CD4-positive, alpha-beta T cell treated with Interferon alpha-2 for 1 hour (primary cell): ENCODE measurements at places on chromosomes 3 and 15.

DNA sequence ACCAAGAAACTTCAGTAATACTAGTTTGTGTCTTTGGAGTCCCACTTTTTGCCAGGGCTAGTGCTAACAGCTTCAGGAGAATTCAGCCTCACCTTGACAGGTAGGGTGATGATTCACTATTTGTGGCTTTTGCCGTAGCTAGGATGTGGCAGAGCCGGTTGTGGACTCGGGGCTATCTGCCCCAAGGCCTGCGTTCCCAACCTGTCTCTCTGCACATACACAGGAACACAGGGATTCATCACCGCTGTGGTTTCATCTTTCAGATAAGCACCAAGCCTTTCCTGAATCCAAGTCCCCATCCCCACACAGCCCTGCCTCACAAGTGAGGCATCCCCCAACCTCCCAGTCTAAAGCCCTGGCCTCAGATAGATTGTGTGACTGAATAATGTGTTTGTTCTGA lies 45.2 kb upstream of the POLG start:
- no peak for DNase-seq

DNA sequence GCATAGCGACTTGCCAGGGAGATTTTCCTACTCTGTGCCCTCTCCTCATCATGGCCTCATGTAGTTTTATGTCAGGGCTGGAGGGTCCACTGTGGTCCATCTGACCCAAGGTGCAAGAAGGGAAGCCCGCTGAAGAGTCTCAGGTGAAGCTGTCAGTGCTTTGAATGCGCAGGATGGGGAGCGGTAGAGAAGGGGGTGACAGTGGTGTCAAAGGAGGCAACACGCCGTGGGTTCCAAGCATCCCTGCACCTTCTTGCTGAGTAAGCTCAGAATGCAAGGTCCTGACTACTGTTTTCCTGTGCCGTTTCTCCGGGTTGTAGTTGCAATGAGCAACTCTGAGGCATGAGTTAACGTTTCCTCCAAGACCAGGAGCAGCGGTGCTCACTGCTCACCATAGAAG lies 44.9 kb upstream of the RAB6B start:
- DNase-seq, result no peak

GRCh38 chr3:128123156-128123537 lies 465 bp downstream of the RUVBL1 start:
- no peak for DNase-seq

GRCh38 chr3:55888282-55888885 lies 401.3 kb upstream of the WNT5A start:
- no peak for DNase-seq

DNA sequence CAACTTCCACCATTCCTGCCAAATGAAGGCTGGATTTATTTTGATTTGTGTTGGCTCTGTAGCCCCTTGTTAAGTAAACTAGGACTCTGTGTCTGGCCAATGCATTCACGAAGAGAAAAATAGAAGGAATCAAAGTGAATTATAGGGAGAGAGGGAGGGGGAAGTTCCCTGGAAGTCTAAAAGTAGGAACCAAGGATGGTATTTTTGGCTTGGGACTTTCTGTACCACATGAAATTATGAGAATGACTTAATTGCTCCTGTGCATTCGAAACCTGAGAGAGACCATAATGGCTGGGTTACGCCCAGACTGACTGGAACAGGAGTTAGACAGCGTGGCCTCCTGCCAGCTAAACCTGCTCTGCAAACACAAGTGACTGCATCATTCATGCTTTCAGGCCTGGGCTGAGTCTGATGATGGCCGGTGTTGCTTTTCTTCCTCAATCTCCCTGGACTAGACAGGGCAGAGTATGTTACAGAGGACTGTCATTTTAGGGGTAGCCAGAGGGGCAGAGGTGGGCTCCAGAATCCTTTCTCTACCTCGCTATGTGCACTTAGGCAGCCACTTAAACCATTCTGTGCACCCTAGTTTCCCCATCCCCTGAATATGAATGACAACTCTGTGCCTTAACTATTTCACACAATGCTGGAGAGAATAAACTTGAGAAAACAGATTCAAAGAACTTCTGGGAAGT lies 58.9 kb downstream of the MYO1E start:
- DNase-seq, result no peak

GRCh38 chr3:29544701-29545363 lies 264.0 kb downstream of the RBMS3 start:
- no peak for DNase-seq

GRCh38 chr3:135930255-135930654 lies 35.3 kb upstream of the PPP2R3A start:
- no peak for DNase-seq

GRCh38 chr3:123792473-123793201 lies 91.5 kb downstream of the MYLK start:
- DNase-seq, result no peak

DNA sequence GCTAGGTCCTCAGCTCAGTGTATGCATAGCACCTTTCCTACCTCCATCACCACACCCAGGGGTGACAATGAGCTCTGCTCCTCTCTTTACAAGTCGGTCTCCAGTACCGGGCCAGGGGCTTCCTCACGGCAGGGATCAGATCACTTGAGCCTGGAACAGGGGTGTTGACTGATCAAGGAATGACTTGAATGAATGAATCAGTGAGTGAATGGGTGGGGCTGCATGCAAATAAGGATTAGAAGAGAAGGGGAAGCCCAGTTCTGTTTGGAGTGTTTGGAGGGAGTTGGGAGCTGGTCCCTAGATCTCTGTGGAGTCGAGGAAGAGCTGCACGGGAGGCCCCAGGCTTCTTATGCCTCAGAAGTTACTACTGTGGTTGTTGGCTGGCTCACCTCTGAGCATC lies 87.0 kb downstream of the TMEM266 start:
- no peak for DNase-seq

GRCh38 chr15:33735637-33736247 lies 232.6 kb upstream of the CHRM5 start:
- DNase-seq, result peak; percentile 5

- no peak for DNase-seq
Measured at GRCh38 chr15:62050115-62050514, 10.1 kb downstream of the VPS13C start.

- peak; percentile 28 for DNase-seq
Measured at GRCh38 chr15:77004189-77004588, 9.3 kb downstream of the PSTPIP1 start.

- DNase-seq, result no peak
Measured at GRCh38 chr3:26202169-26202568, 412.3 kb downstream of the OXSM start.

DNA sequence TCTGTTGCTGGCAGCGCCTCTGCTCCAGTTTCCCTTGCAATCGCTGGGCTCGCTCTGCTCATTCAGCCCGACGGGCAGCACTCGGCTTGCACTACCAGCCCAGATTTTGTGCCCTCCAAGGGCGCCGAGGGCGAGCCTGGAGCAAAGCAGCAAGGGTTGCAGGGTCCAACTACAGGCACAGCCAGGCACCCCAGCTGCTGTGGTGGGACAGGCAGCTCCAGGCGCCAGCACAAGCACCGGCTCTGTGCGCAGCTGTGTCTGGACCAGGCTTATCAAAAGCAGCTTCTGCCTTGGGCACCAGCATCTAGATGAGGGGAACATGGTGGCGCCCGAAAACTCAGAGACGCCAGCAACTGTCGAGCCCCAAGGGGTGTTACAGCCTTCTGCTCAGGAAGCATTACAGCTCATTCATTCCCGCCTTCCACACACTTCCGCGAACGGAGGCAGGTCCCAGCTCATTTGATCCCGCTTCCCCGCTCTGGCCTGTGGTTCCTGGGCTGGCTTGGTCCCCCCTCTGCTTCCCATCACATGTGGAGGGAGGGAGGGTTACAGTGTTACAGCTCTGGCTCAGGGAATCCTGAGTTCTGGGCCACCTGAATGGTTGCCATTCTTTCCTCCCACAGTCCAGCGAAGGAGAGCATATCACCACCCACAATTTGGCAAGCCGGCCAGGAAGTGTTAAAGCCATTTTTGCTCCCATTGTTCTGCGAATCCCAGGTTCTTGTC lies 409.9 kb upstream of the ALCAM start:
- no peak for DNase-seq

DNA sequence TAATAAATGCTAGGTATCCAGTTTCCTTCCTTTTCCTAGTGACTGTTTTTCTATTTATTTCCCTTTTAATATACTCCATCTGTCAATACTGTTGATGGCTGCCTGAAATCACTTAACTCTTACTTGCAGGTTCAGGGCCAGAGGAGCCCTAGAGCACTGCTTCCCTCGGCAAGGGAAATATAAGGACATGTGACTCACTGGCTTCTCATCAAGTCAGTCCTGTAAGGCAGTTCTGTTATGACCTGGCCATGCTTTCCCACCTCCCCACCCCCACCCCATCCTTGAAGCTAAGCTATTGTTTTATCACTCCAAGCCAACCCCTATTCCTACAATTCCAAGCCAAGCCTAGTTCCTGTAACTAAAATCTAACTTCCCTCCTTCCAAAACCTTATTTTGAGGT lies 800.7 kb downstream of the ROBO1 start:
- DNase-seq, result no peak

DNA sequence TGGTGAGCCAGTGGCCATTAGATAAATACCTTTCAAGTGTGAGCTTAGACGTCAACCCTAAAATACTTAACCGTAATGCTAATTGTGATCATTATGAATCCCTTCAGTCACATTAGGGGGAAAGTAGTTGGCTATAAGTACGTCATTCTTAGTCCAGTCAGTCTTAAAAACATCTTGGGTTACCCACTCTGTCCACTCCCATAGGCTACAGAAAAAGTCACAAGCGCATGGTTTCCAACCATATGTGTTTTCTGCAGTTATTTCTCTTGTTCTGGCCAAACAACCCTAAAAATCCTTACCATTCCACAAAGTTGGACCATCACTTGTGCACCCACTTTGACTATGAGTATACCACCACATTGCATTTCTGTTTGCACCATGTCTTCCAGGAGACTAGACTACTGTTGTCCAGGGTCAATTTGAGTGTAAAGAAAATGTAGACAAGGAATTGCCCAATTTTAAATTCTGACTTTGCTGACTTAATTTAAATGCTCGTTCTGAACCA lies 3.3 kb downstream of the RPL15 start:
- DNase-seq, result no peak

DNA sequence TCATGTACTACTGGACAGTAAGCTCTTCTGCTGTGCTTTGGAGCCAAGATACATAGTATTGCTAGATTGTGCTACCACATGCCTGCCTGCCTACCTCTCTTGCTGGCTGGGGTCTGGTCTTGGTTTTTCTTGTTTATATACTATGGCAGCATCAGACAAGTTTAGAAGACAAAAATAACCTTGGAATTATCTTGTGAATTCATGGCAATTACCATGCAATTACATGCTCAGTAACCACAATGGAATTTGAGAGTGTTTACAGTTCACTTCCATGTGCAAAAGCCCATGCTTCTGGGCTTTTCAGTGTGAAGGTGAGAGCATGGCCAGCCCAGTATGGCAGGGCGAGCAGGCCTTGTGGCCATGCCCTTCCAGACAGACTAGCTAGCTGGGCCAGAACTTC lies 48.0 kb upstream of the C15orf61 start:
- DNase-seq, result no peak

GRCh38 chr3:156816091-156816793 lies 9.9 kb upstream of the LEKR1 start:
- DNase-seq, result peak; percentile 25

- no peak for DNase-seq
Measured at GRCh38 chr3:16033889-16034687, 140.4 kb upstream of the GALNT15 start.

- no peak for DNase-seq
Measured at GRCh38 chr3:2544212-2544611, 445.5 kb downstream of the CNTN4 start.

DNA sequence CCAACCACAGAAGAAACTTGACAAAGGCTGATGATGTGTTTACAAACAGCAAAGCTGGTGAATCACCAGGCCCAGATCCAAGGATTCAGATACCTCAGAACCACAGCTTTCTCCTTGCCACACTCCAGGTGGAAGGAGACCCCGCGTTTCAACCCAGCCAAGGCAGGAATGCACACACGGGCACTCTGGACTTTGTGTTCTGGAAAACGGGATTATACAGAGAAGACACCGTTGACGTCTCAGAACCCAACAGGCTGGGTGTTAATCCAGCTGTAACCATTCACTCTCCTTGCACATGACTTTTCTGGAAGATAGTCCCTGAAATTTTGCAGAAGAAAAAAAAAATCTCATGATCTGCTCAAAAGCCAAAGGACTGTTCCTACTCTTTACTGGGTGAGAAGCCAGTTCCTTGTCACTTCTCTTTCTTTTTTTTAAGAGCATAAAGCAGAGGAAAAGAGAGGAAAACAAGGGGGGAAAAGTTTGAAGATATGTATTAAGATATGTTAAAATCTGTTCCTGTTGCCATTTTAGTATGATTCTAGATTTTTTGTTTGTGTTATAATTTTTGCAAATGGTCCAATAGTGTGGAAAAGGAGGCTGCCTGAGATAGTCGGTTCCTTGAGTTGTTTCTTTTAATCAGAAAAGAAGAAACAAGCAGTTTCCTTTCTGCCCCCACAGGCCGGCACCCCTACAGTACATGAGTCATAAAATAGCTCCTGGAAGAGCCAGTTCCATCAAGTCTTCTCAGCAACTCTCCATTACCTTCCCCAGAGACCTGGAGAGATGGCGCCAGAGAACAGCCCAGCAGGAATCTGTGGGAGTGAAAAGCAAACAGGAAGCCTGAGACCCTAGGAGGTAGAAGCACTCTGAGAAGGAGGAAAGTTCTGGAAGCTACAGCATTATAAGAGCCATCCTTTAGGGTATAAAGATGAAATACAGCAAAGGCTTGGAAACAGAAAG lies 73.1 kb downstream of the RORA start:
- no peak for DNase-seq

DNA sequence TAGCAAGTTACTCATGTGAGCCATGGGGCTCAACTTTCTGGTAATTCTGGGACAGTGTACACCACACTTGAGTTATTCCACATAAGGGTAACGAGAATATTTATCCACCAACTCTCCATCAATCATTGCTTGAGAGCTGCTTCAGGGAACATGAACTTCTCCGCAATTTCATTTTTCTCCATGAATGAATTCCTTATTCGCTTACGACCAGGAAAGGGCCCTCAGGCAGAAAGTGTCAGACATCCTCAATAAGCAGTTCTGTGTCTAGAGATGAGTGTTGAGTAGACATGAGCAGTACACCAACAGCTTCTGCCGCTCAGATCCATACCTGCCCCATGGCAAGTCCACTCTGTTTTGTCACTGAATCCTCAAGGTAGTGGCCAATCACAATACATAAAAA lies 24.8 kb upstream of the IQCF2 start:
- no peak for DNase-seq

GRCh38 chr3:9251055-9251786 lies 1.8 kb upstream of the SRGAP3 start:
- DNase-seq, result no peak

- DNase-seq, result no peak
Measured at GRCh38 chr15:98980899-98981228, 26.7 kb downstream of the PGPEP1L start.

DNA sequence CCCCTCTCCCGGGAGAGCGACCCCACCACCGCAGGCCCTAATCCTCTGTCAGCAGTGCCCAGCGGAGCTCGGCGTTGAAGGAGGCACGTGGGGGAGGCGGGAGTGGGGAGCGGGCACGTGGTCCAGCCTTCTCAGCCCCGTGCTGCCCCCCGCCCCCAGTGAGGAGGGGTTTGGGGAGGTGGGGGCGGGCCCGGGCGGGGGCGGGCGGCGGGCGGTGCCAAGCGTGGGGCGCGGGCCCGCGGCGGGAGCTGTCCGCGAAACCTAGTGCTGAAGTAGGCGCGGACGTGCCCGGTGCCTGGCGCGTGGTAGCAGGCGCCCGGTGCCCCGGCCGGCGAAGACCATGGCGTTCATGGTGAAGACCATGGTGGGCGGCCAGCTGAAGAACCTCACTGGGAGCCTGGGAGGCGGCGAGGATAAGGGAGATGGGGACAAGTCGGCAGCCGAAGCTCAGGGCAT lies at the start of gene CPLX3:
TSS of gene CPLX3 (plus strand) at position 264 of the 456 bp plus-strand sequence. CDS start at position 341, 77 bp downstream.
- DNase-seq, result peak; percentile 59

GRCh38 chr3:121529308-121529707 lies 16.5 kb downstream of the POLQ start:
- DNase-seq, result no peak
